ENCODE measurements at places on chromosomes 6 and 20. TPM values are rescaled to one million over a fixed set of nuclear protein-coding genes. Genes with fewer than 3 reads are reported as not detected.

DNA sequence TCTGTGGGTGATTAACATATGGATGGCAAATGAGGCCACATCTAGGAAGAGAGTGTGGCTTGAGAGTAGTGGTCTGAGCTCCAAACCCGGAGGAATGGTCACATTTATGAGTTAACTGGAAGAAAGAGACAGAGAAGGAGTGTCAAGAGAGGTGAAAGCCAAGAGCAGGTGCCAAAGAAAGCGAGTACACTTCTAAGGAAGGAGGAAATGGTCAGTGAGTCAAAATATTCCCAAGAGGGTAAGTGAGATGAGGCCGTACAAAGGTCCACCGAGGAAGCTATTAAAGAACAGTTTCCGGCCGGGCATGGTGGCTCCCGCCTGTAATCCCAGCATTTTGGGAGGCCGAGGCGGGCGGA is 104.5 kb upstream of the RNF24 start:
- peaks cover 6% of the 10 kb centered on the region for H3K27me3 ChIP-seq
- H3K4me3 ChIP-seq = no peak overlapping the region
- H3K4me1 ChIP-seq = peaks cover 7% of the 10 kb centered on the region
- DNase-seq = no peak
- no peak overlapping the region for H3K27ac ChIP-seq
- H3K36me3 ChIP-seq = peaks cover 4% of the 10 kb centered on the region

- H3K4me3 ChIP-seq = peak overlapping the region; percentile 51
- no peak for DNase-seq
- peaks cover 4% of the 10 kb centered on the region for H3K27me3 ChIP-seq
- no peak overlapping the region for H3K27ac ChIP-seq
- H3K36me3 ChIP-seq = no peaks in the 10 kb centered on the region
- H3K4me1 ChIP-seq = peaks cover 23% of the 10 kb centered on the region
These were observed 54.9 kb upstream of the OLIG3 start for GRCh38 chr6:137549106-137549505.

DNA sequence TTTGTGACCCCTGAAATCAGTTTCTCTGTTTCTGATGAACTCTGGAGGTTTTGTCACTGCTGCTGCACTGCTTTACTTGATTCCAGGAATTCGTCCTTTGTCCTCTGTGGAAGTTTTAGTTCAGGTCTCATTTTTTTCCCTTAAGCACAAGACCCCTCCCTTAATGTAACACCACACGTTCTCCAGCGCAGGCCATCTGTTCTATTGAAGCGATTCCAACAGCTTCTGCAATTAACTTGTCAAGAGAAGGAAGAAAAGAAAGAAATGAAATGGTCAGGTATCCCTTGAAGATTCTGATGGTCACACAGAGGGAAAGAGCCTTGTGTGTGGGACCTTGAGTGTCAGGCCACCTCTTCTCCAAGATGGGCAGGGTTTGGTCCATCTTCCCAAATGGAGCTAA is 7.8 kb upstream of the MAS1L start:
- H3K27ac ChIP-seq = no peak overlapping the region
- DNase-seq = no peak
- no peak overlapping the region for H3K4me3 ChIP-seq
- H3K4me1 ChIP-seq = no peaks in the 10 kb centered on the region
- H3K36me3 ChIP-seq = no peaks in the 10 kb centered on the region

DNA sequence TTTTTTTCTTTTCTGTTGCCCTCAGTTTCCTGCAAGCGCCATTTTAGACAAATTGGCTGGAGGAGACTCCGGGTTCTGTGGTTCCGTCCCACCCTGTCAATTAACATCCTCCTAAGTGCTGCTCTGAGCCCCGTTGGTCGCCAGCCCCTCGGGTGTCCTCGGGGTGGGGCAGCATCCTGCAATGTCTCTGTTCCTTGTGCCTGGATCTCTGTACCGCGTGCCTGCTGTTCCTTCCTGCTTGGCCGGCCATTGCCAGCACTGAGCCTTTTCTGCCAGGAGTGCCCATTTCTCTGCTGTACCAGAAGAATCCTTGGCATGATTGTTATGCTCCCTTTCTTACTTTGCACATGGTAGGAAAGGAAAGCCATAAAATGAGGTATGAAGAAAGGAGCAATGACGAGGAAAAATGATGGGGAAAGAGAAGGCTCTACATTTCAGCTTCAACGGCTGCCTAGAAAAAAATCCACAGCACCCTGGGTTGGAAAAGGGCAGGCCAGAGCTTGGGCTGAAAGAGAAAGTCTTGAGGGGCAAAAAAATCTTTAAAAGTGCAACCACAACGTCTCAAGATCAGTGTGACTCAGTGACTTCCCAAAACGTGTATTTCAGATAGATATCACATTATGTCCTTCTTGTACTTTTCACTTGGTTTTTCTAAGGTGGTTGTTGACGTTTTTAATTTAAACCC is 256.7 kb downstream of the CLIC5 start:
- H3K36me3 ChIP-seq = no peaks in the 10 kb centered on the region
- no peaks in the 10 kb centered on the region for H3K27me3 ChIP-seq
- no peak for DNase-seq
- no peak overlapping the region for H3K27ac ChIP-seq
- no peak overlapping the region for H3K4me3 ChIP-seq

- peaks cover 15% of the 10 kb centered on the region for H3K4me1 ChIP-seq
- peak; percentile 86 for DNase-seq
- peaks cover 7% of the 10 kb centered on the region for H3K27me3 ChIP-seq
- no peaks in the 10 kb centered on the region for H3K36me3 ChIP-seq
These were observed 18.1 kb downstream of the OR2B2 start for GRCh38 chr6:27893836-27894807.

DNA sequence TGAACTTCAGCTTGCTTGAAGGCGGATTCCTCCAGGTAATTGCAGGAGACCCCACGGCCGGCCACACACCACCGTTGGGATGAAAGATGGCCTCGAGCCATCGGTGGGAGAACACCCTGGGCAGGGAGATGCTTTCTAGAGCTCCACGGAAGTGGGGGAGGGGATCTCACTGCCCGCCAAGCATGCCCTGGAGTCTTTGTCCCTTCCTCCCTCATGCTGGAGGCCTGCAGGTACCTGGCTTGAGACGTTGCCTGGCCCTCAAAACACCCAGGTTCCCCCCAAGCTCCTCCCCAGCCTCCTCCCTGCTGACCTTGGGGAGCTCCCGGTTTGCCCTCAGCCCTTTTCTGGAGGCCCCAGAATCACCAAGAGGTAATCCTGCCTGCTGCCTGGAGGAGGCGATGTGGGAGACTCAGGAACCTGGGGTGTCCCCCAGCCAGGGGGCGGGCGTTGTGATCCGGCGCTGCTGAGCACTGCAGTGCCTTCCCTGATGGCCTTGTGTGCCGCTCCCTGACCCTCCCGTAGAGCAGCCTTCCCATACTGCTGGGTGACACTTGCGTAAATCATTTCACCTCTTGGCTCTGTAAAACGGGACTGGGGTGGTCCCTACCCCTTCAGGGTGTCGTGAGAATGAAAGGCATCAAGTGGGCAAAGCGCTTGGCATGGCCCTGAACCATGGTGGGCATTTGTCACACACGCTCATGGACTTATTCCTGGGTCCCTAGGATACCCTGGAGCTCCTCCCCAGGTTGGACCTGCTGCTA is 91.4 kb downstream of the CEBPB start:
- peaks cover 10% of the 10 kb centered on the region for H3K27me3 ChIP-seq
- H3K27ac ChIP-seq = no peak overlapping the region
- H3K4me1 ChIP-seq = peaks cover 23% of the 10 kb centered on the region

GRCh38 chr6:13075141-13075845 is 253.0 kb downstream of the TBC1D7 start:
- H3K4me1 ChIP-seq = peaks cover 8% of the 10 kb centered on the region
- H3K27me3 ChIP-seq = peaks cover 4% of the 10 kb centered on the region
- no peak overlapping the region for H3K4me3 ChIP-seq
- DNase-seq = no peak
- no peak overlapping the region for H3K27ac ChIP-seq

- peaks cover 15% of the 10 kb centered on the region for H3K27me3 ChIP-seq
- no peak overlapping the region for H3K27ac ChIP-seq
- H3K4me1 ChIP-seq = peaks cover 49% of the 10 kb centered on the region
- DNase-seq = no peak
- H3K36me3 ChIP-seq = peaks cover 4% of the 10 kb centered on the region
These were observed 8.3 kb downstream of the VSTM2L start for GRCh38 chr20:37911261-37911660.

DNA sequence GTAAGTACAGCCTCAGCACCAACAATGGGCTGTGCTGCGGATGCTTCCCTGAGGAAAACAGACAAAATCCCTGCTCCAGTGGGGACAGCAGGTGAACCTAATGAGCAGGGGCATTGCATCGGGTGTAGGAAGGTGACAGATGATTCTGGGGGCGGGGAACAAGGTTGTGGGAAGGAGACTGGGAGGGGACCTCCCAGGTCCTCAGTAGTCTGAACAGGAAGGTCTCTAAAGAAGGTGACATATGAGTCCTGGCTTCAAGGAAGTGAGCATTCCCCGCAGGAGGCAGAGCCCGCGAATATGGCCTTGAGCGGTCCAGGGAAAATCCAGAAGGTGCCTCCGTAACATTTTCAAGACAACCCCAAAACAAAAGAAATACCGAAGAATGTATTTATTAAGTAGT is 19.4 kb downstream of the ULBP1 start:
- H3K4me1 ChIP-seq = peaks cover 4% of the 10 kb centered on the region
- no peak overlapping the region for H3K4me3 ChIP-seq
- peaks cover 12% of the 10 kb centered on the region for H3K27me3 ChIP-seq

GRCh38 chr20:56527521-56527920 is 3.0 kb downstream of the FAM209A start:
- H3K27me3 ChIP-seq = peaks cover 4% of the 10 kb centered on the region
- DNase-seq = no peak
- no peak overlapping the region for H3K27ac ChIP-seq
- no peak overlapping the region for H3K4me3 ChIP-seq

GRCh38 chr20:5779071-5779900 is 29.1 kb downstream of the SHLD1 start:
- no peaks in the 10 kb centered on the region for H3K27me3 ChIP-seq
- no peaks in the 10 kb centered on the region for H3K36me3 ChIP-seq
- DNase-seq = no peak
- H3K4me3 ChIP-seq = no peak overlapping the region

GRCh38 chr6:165098165-165098564 is 211.2 kb downstream of the C6orf118 start:
- H3K36me3 ChIP-seq = no peaks in the 10 kb centered on the region
- no peak for DNase-seq
- no peak overlapping the region for H3K4me3 ChIP-seq
- no peaks in the 10 kb centered on the region for H3K27me3 ChIP-seq
- H3K4me1 ChIP-seq = no peaks in the 10 kb centered on the region

DNA sequence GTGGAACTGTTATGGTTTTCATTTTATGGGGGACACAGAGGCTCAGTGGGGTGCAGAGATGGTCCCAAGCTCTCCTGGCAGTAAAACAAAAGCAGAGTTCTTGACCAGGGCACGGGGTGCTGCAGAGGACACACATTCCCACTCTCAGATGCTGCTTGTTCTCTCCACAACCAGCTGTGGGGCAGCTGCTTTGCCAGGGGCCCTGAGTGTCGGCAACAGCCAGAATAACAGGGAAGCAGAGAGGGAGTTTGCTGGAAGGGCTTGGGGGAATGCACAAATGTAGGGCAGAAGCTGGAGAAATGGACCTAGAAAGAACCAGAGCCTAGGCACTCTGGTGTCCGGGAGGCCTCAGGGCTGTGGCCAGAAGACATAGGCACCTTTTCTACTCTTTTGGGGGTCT is 93.7 kb downstream of the CDH26 start:
- no peak for DNase-seq
- no peaks in the 10 kb centered on the region for H3K4me1 ChIP-seq
- H3K27me3 ChIP-seq = peaks cover 4% of the 10 kb centered on the region
- no peaks in the 10 kb centered on the region for H3K36me3 ChIP-seq
- no peak overlapping the region for H3K27ac ChIP-seq
- no peak overlapping the region for H3K4me3 ChIP-seq

- no peaks in the 10 kb centered on the region for H3K36me3 ChIP-seq
- DNase-seq = no peak
- H3K27me3 ChIP-seq = peaks cover 2% of the 10 kb centered on the region
- no peak overlapping the region for H3K4me3 ChIP-seq
These were observed 13.6 kb upstream of the ABRACL start for GRCh38 chr6:139014945-139015344.

DNA sequence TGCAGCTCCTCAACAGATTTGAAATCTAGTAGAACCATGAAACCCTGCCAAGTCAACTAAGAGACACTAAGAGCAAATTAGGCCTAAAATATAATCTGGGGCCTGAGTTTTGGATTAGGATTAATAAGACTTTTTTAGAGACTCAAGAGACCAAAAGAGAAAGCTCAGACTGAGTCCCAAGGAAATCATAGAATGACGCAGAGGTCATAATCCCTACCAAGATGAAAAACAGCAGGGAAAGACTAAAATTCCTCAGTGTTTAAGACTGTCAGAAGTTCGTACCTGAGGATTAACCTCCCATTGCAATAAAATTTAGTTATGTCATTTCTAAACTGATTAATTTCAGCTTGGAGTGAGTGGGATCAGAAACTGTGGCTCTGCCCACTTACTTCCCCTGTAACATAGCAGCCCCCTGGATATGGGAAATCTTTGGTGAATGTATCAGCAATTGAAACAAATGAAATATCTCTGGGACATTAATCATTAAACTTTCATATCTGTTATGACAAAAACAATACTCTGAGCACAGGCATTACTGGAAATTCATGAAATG is 200.3 kb downstream of the EDN1 start:
- no peak overlapping the region for H3K27ac ChIP-seq
- H3K4me1 ChIP-seq = no peaks in the 10 kb centered on the region
- DNase-seq = no peak
- no peaks in the 10 kb centered on the region for H3K36me3 ChIP-seq
- H3K27me3 ChIP-seq = no peaks in the 10 kb centered on the region
- H3K4me3 ChIP-seq = no peak overlapping the region

DNA sequence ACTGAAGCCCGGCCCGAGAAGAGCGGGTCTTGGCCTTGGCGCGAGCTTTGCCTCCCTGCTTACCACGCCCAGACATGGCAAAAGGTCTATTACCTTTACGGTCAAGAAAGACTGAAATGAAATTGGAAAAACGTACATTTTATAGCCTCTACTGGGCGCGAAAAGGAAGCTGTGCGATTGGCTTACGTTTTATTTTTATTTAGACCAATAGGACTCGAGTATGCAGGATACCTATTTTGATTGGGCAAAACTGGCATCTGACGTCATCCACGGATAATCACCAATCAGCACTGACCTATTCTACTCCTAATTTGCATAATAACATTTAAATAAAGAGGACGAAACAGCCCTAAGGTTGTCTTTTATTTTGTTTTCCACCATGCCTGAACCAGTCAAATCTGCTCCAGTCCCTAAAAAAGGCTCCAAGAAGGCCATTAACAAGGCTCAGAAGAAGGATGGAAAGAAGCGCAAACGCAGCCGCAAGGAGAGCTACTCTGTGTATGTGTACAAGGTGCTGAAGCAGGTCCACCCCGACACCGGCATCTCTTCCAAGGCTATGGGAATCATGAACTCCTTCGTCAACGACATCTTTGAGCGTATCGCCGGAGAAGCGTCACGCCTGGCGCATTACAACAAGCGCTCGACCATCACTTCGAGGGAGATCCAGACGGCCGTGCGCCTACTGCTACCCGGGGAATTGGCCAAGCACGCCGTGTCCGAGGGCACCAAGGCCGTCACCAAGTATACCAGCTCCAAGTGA is 97.4 kb downstream of the OR2B2 start:
- peaks cover 5% of the 10 kb centered on the region for H3K36me3 ChIP-seq
- peaks cover 8% of the 10 kb centered on the region for H3K4me1 ChIP-seq
- DNase-seq = peak; percentile 54
- H3K27ac ChIP-seq = peak overlapping the region; percentile 92
- H3K27me3 ChIP-seq = peaks cover 2% of the 10 kb centered on the region

The F13A1 gene
- not detected for total RNA-seq

The MCCD1 gene
- total RNA-seq = not detected

The MLIP gene
- total RNA-seq = 0.44 TPM

The RAET1L gene
- not detected for total RNA-seq

The TREM2 gene
- total RNA-seq = not detected

The ASIP gene
- not detected for total RNA-seq

The HLA-F gene
- total RNA-seq = 1.9 TPM

Measured in glutamatergic neuron (in vitro differentiated cells).